MM.1S (cell line): ENCODE measurements at places on chromosomes 13 and 19.

DNA sequence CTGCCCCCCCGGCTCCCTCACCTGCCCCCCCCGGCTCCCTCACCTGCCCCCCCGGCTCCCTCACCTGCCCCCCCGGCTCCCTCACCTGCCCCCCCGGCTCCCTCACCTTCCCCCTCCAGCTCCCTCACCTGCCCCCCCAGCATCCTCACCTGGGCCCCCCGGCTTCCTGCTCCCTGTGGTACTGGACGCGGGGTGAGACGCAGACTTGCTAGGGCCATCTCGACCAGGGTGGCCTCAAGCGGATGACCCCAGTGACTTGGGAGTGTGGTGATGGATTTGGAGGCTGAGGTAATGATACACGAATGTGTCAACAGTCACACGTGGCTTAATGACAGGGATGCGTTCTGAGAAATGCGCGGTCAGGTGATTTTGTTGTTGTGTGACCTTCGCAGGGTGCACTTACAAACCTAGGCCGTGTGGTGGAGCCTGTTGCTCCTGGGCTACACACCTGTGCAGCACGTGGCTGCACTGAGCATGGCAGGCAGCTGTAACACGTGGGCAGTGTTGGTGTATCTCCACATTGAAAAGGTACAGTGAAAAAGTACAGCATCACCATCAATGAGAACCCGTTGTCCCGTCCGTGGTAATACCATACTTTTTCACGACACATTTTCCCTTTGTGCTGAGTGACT lies 197.8 kb downstream of the TEX29 start:
- no peak for DNase-seq

DNA sequence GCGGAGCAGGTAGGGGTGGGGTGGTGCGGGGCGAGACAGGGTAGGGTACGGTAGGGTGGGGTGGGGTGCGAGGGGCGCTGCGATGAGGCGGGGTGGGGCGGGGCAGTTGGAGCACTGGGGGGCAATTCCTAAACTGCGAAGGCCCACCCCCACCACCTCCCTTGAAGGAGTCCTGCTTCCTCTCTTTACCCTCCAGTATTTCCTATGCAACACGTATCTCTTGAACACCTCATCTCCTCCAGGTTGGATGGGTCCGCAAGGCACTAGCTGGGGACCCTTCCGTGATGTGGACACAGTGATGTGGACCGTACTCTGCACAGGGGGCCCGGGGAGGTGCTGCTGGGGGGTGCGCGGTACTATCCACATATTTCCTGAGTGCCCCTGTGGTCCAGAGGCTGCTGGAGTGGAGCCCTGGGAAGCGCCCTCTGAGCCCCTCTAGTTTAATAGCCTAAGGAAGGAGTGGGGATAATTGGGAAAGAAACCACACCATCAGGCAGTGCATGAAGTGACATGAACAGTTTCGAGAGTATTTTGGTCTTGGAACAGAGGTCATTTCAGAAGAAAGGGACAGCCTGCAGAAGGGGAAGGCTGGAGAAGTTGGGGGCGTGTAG lies 1.1 kb downstream of the IL17D start:
- no peak for DNase-seq

GRCh38 chr13:101325423-101325822 lies 90.9 kb downstream of the NALCN start:
- DNase-seq: no peak

GRCh38 chr19:58279042-58279924 lies 528 bp downstream of the ZNF8 start:
- DNase-seq: no peak

DNA sequence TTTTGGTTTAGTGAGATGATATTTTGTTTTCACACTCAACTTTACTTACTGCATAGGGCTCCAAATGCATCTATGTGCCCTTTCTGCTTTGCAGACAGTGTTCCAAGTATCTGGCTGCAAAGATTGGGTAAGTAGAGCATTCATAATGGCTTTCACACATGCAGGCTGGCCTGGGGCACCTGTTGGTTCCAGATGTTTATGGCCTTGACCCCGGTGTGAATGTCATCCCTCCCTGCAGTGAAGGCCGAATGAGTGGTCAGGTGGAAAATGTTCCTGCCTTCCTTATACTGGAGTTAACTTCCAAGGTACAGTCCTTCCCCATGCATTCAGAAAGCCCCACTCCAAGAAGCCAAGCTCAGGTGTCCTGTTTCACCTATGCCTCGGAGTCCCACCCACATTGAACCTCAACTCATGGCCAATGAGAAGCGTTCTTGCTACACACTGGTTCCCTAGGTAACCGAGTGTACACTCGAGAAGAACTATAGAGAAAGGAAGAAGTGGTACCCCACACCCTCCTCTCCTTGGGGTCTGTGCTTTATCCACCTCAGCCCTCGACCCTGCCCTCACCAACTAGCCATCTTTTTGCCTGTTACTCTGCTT lies 23.0 kb upstream of the ZNF536 start:
- DNase-seq: no peak
